ENCODE measurements at places on chromosomes 2 and 18. TPM values are rescaled to one million over a fixed set of nuclear protein-coding genes. Genes with fewer than 3 reads are reported as not detected.

- no peak for DNase-seq
Observed at GRCh38 chr2:11581797-11582611, 48.2 kb downstream of the GREB1 start.

The C1QL2 gene
- not detected for total RNA-seq

The ASTL gene
- 2.3 TPM for total RNA-seq

The DYNAP gene
- total RNA-seq: not detected

The SERPINB12 gene
- total RNA-seq: not detected

DNA sequence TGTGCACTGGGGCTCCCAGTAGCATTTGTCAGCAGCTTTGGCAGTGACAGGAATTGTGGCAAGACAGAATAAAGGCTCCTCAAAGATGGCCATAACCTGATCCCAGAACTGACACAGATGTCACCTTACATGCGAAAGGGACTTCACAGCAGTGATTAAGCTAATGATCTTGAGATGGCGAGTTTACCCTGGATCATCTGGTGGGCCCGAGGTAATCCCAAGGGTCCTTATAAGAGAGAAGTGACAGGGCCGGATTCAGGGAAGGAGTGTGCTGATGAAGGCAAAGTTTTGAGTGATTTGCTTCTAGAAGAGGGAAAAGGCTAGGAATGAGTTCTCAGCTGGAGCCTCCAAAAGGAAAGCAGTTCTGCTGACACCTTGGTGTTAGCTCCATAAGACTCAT lies 333.9 kb downstream of the LPIN1 start:
- no peak for DNase-seq

DNA sequence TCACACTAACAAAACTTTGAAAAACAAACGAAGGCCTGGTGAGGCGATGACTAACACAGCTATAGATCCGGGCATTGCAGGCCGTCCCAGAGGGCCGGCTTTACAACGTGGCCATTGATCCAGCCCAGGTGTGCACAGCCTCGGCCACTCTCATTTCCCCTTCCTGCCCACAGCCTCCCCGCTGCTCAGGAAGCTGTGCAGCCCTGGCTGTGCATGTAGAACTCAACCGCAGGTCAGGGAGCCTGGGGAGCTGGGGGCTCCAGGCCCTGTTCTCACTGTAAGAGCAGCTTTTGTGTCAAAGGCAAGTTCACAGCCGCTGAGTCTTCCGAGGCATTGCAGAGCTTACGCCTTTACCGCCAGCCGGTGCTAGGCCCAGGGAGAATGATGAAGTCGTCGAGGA lies 87.2 kb downstream of the LONRF2 start:
- no peak for DNase-seq

- DNase-seq: no peak
Observed at GRCh38 chr2:240840435-240841060, 20.5 kb upstream of the KIF1A start.

GRCh38 chr2:239465017-239466001 lies 64.5 kb upstream of the HDAC4 start:
- no peak for DNase-seq

DNA sequence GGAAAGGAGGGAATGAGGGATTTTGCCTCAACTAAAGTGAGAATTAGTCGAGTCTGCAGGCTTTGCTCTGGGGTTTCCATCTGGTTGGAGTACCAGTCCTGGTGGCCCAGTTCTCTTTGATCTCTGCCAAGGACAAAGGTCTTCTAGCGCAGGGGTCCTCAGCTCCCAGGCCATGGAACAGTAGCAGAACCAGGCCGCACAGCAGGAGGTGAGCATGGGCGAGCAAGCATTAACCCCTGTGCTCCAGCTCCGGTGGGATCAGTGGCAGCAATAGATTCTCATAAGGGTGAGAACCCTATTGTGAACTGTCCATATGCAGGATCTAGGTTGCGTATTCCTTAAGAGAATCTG lies 23.9 kb downstream of the MTHFD2 start:
- no peak for DNase-seq

DNA sequence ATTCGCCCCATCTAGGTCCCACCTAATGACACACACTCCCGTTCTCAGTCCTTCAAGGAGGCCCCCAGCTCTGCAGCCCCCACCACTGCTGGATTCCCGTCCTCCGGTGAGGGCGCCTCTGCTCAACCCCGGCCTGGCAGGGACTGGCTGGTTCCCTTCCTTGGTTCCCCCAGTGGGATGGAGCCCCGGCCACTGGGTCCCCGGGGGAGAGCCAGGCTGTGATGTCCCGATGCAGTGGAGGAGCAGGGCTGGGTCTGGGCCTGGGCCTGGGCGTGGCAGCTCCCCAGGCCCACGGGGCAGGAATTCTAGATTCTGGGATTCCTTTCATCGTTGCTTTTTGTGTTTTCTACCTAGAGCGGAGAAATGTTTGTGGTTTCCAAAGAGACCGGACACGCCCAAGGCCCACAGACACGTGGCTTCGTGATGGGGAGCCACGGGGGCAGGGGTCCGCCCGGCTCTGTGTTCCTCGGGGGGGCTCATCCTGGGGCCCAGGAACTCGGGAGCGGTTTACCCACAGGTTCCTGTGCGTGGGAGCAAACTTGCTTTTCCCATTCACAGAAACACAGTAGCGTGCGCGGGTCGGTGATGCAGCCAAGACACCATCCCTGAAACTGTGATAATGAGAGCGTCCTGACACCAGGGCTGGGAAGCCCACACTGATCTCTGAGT lies 67.0 kb downstream of the SLC66A2 start:
- no peak for DNase-seq

GRCh38 chr2:133476931-133477615 lies 91.2 kb downstream of the NCKAP5 start:
- DNase-seq: no peak

The GCG gene
- total RNA-seq: not detected

The SPATS2L gene
- total RNA-seq: 6.6 TPM

The C2orf80 gene
- total RNA-seq: not detected

The ST8SIA3 gene
- not detected for total RNA-seq

The ZNF804A gene
- not detected for total RNA-seq

The FAM237A gene
- not detected for total RNA-seq

- DNase-seq: no peak
Observed at GRCh38 chr18:78735131-78736014, 244.2 kb upstream of the SALL3 start.

DNA sequence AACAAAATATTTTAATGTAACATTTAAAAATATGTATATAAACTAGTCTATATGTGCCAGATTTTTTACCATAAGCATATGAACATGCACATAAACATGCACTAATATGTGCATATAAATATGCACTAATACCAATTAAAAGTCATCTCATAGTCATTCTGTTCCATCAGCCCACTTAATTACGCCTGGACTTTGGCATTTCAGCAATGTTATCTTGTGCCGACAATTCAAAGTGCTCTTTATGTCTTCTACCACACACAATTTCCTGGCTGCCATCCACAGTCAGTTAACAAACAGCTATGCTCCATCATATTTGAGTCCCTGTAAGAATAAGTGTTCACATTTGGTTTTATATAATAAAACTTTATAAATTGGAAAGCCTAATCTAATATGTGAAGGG lies 92.6 kb upstream of the TSPYL6 start:
- DNase-seq: no peak

The SLC39A6 gene
- total RNA-seq: 44.5 TPM

- no peak for DNase-seq
Observed at GRCh38 chr2:155372969-155373368, 674.5 kb downstream of the KCNJ3 start.

GRCh38 chr2:196130039-196130825 lies 41.1 kb downstream of the STK17B start:
- DNase-seq: no peak

DNA sequence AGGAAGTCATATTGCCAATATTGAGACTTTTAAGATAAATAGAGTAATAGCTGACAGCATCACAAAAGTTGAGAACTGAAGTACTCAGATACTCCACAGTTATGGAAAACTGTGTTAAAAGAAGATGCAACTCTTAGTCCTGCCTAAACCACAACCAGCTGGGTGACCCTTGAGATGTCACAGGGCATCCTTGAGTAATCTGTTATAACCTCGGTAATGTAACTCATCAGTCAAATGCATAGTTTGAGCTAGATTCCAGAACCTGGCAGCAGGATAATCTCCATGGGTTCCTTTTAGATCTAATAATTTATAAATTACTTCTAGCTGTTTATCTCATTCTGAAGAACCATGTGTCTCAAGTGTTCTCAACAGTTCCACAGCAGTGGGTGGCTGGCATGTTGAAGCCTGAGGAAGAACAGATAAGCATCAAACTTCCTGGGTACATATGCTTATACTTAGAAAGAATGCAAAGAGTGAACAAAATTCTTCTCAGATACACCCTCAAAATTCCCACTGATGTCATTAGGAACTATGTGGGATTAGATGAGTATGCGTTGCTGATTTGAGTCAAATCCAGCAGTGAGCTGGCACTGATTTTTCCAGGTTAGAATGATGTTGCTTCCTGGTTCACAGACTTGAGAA lies 304.1 kb upstream of the ERBB4 start:
- no peak for DNase-seq

DNA sequence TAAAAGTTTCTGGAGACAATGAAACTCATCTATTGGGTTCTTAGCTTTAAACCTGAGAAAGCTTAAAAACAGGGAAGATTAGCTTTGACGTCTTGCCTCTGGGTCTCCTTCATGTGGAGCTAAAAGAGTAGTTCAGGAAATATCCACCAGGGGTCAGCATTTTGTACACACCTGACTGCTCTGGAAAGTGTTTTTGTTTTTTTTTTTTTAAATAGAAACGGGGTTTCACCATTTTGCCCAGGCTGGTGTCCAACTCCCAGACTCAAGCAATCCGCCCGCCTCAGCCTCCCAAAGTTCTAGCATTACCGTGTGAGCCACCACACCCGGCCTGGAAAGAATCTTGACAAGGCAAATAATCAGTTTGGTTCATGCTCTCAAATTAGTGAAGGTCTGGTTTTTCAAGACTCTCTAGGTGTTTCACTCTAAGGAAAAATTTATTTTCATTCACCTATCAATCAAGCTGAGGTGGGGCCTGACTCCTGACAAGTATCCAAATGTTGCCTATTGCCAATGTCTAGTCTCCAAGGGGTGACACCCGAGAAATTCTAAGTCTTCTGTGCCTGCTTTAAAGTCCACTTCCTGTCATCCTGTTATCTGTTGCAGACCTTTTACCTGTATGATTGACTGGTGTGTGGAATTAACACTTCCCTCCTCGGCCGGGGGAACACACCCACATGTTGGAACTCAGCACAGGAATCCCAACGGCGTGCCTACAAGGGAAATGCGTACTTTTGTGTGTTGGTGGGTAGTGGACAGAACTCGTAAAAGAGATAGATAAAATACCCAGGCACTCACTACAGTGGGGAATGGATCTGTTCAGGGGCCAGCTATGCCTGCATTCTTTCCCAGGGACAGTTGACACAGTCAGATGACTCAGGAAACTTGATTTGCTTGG lies 11.3 kb downstream of the IL1RN start:
- peak; percentile 20 for DNase-seq

GRCh38 chr18:56284319-56284718 lies 354.1 kb downstream of the TXNL1 start:
- no peak for DNase-seq

GRCh38 chr18:43341014-43341413 lies 63.7 kb upstream of the SYT4 start:
- no peak for DNase-seq

DNA sequence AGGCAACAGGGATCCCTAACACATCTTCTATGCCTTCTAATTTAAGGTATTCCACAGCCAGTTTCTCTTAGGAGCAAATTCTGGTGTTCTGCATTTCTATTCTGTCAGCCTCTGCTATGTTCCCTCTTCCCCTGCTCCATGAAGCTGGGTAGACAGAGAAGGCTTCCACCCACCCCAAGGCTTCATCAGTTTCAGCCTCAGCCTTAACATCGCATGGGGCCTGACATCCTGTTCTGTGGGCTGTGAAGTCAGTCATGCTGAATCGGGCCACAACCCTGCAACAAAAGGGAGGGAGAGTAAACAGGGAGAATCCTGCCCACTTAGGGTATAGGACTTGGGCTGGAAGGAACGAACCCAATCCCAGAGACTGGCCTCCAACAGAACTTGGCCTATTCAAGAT lies 70.6 kb upstream of the PPM1B start:
- no peak for DNase-seq

The ALS2 gene
- 13.3 TPM for total RNA-seq

GRCh38 chr2:24247592-24247991 lies 72.7 kb downstream of the FAM228A start:
- DNase-seq: no peak

The FHOD3 gene
- not detected for total RNA-seq

GRCh38 chr18:46477425-46478011 lies 179.5 kb downstream of the LOXHD1 start:
- DNase-seq: no peak

DNA sequence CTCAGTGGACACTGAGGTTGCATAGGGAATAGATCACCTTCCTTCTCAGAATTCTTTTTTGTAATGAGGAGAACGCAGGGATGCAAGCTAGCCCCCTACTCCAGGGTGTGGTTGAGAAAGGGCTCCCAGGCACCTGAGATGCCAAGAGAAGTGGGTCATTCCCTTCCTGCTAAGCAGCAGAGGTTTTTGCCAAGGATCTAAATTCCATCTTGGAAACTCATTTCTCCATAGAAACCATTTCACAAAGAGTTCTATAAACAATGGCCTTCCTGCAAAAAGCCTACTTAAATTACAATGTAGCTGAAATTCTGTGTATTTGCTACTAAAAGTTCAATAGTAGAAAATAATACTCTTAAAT lies 3.7 kb upstream of the PPP3R1 start:
- DNase-seq: no peak

- peak; percentile 32 for DNase-seq
Observed at GRCh38 chr2:233419602-233420391, 65.5 kb downstream of the DGKD start.

The PTPN4 gene
- 19.3 TPM for total RNA-seq

- DNase-seq: no peak
Observed at GRCh38 chr2:195445639-195446038, 211.4 kb upstream of the SLC39A10 start.

DNA sequence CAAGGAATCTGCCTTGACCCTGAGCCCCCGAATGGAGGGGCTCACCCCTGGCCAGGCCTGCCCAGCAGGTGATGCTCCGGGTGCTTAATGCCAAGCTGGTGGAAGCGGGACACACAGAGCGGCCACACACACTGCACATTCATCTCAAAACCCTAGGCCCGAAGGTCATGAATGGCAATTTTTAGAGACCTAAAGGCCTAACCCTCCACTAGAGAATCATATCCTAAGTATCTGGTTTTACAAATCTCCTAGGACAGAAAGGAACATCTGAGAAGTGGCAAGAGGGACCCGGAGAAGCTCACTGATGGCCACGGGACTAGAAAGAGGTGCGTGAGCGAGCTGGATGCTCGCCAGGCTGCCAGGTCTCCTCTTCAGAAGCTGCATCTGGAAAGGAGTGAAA lies 38.3 kb downstream of the ST3GAL5 start:
- no peak for DNase-seq

DNA sequence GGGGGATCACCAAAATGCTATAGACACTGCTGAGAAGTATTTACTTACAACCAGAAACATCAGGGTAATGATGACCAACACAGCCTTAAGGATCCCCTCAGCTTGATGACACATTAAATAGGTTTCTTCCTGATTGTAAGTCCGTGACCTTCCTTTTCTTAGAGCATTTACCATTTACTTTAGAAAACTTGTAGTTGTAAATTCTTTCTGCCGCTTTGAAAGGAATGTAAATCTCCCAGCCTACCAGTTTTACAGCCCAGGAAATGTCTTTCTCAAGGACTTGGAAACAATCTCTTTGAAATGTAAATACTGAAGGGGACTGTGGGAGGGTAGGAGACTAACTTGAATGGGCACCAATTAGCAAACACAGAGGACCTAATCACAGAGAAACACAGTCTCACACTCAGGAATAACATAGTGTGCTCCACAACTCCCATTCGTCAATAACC lies 278.6 kb downstream of the DSC3 start:
- no peak for DNase-seq

GRCh38 chr2:68031043-68031442 lies 31.8 kb downstream of the C1D start:
- no peak for DNase-seq
